ENCODE measurements at places on chromosomes 2 and 18.

- no peak for DNase-seq
Observed at GRCh38 chr2:120700659-120701058, 35.0 kb upstream of the GLI2 start.

- DNase-seq, result peak; percentile 71
Observed at GRCh38 chr2:208265371-208265800, 669 bp upstream of the PIKFYVE start.

DNA sequence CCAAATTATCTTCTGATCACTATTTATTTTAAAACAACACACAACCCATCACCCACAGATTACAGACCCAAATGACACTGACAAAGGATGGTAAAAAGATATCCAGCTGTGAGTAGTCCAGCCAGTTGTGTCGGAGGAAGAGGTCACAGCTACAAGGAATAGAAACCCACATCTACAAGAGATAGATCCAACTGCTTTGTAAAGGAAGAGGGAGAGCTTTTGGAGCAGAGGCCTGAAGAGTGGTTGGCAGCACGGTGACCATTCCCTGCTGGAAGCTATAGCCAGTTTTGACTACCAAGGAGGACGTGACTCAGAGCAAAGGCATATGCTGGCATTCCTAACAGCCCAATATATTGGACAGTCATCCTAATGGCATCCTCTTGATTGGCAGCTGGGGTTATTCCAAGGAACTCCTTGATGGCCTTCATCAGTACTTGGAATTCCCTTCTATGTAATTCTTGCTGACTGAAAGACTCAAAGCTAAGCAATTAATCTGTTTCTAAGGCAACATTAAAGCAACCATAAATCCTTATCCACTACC, 17.1 kb downstream of the SLC8A1 start:
- DNase-seq, result no peak

- DNase-seq, result peak; percentile 23
Observed at GRCh38 chr2:144240656-144241339, 279.1 kb downstream of the ZEB2 start.

DNA sequence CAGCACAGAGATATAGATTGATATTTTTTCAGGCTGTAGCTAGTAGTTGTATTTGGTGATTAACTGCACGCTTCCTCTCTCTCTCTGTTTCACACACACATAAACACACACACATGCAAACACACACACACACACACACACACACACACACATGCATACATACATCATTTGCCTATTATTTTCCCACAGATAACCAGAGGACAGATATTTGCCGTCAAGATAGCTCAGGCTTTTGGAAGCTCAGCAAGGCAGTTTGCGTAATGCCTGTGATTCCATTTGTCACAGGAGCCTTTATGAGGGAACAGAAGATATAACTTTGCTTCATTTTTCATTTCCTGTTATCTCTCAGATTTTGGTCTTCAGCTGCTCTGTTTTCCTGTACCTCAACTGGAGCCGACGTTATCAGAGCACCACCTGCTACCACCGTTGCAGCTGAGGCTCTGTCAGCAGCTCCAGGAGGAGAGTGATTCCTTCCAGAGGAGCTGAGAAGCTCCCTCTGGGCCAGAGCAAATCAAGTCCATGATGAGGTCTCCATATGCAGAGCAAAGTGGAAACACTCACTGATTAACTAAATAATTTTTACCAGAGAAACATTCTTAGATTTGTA, 341.9 kb upstream of the PIK3C3 start:
- DNase-seq, result no peak

- DNase-seq, result peak; percentile 51
Observed at GRCh38 chr2:70715071-70715985, 52.7 kb downstream of the ADD2 start.

DNA sequence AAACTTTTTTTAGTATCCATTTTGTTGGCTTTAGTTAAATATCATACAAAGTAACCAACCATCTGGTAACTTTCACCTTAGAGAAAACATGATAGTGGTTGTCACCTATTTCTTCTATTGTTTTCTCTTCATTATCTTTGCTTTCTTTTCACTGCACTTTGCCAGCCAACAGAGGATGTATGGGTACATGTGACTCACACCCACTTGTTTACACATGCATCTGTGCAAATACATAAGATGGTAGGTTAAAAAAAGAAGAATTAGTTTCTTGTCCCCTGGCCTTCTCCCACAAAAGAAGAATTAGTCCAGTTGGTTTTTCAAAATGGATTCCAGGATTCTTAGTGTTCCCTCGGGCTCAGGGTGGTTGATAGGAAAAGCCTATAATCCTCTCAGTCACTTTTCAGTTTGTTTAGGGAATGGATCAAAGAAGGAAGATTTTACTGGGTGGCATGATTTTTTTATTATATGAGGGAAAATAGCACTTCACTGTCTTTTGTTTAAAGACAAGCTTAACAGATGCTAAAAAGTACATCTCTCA, 46.6 kb downstream of the CDK15 start:
- no peak for DNase-seq

- DNase-seq, result no peak
Observed at GRCh38 chr18:76913583-76913982, 91.2 kb downstream of the ZNF236 start.

DNA sequence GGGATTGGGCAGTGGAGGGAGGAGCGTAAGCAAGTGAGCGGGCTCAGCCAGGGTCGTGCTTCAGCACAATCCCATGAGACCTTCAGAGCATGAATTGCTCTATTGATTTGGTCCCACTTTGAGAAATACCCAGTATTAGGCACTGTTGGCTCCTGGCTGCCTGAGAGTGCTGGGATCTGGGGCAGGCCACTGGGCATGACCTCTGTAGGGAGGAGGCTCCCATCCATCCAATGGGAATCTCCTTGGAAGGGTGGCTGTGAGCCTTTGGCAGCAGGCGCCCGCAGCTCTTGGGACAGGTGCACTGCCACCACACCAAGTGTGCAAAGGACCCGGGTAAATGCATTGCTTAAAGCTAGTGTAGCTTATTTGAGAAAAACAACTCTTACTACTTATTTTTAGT, 137.5 kb downstream of the LDLRAD4 start:
- DNase-seq, result no peak

- no peak for DNase-seq
Observed at GRCh38 chr2:124018890-124019289, 6.2 kb upstream of the CNTNAP5 start.

GRCh38 chr2:20411361-20411894, 35.4 kb upstream of the RHOB start:
- peak; percentile 23 for DNase-seq

DNA sequence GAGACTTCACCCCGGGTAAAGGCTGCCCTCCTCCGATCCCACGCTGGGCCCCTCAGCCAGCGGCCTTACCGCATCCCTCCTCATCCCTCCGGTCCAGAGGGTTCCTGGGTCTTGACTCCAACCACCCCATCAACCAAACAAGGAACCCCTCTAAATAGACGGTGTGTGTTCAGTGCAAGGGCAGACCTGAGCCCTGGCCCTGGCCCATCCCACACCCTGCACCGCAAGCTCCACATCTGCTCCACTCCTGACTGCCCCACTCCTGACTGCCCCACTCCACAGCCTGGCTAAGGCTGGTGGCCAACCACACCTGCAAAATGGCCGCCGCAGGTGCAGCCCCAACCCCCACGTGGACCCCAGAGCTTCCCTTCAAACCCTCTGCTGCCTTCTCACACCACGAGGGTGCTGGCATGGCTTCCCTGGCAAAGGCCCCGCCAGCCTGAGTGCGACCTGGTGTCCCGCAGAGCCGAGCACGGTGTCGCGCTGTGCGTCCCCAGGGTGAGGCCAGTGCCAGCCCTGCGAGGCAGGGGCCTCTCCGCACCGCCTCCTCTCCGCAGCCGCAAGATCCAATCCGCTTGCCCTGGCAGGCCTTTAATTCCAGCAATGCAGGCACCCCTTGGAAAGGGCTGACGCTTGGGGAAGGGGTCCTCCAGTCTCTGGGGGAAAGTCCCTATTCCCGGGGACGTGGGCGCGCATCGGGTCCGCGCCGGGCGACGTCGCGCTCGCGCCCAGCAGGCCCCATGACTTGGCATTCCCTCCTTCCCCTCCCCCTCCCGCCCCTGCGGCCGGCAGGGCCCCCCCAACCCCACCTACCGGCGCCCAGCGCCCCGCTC, 1.5 kb downstream of the KIF1A start:
- peak; percentile 62 for DNase-seq

DNA sequence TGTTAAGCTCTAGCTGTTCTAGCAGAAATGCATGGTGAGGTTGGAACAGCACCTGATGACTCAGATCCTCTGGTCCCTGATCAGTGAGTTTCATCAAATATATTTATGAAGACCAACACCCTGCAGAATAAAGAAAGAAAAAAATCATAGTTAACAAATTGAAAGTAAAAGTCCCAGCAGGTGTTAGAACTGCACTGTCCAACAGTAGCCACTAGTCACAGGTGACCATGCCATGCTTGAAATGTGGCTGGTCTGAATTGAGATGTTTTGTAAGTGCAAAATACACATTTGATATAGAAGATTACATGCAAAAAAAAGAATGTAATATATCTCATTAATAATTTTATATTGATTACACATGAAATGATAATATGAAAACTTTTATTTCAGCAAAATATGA, 1010.7 kb upstream of the ZEB2 start:
- DNase-seq, result no peak

- peak; percentile 68 for DNase-seq
Observed at GRCh38 chr18:54127759-54128378, 96.6 kb downstream of the MBD2 start.

GRCh38 chr2:30135541-30135940, 11.3 kb upstream of the YPEL5 start:
- no peak for DNase-seq

- no peak for DNase-seq
Observed at GRCh38 chr18:79693561-79694205, 14.1 kb downstream of the CTDP1 start.

DNA sequence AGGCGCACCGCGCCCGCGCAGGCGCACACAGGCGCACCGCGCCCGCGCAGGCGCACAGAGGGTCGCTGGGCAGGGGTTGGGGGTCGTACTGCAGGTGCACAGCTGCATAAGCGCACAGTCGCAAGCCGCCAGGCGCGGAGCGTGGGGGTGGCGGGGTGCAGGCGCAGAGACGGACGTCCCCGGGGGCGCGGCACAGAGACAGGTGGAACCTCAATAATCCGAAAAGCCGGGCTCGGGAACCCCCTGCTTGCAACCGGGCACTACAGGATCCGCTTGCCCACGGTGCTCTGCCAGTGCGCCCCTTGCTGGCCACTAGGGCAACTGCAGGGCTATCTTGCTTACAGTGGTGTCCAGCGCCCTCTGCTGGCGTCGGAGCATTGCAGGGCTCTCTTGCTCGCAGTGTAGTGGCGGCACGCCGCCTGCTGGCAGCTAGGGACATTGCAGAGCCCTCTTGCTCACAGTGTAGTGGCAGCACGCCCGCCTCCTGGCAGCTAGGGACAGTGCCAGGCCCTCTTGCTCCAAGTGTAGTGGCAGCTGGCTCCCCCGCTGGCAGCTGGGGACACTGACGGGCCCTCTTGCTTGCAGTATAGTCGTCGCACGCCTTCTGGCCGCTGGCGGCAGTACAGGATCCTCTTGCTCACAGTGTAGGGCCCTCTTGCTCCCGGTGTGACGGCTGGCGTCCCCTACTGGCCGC, 34.9 kb downstream of the FAM110C start:
- peak; percentile 4 for DNase-seq

GRCh38 chr2:207225773-207226172, 60.0 kb upstream of the KLF7 start:
- no peak for DNase-seq

- no peak for DNase-seq
Observed at GRCh38 chr2:6031200-6031867, 339.1 kb downstream of the SOX11 start.

DNA sequence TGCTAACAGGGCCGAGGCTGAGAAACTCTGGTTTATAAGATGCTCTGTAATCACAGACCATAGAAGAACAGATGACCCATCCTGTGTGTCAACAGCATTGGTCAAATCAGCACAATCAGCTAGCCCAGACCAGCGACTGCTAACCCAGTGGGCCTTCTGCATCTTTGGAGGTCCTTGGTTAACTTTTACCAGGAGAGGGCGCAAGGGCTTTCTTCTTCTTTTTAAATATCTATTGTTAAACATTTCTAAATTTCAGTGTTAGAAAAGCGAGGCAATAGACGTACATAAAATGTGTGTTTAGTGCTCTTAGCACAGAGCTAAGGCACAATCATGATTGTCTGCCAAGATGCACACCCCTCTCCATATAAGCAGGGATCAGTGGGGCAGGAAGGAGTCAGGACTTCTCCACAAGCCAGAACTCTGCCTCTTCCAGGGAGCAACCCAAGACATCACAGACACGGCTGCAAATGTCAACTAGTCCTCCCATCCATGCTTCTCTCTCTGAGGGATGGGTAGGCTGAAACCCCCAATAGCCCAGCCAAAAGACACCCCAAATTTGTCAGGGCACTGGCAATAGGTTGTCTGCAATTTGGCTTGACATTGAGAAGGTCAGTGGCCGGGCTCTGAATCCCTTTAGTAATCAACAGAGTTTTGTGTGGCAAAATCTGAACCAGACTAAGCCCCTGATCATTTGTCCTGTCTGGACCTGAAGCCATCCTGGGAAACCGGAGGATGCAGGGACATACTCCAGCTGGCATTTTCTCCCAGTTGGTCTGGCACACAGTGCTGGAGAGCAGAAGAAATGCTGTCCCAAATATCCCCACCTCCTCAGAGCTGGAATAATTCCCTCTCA, 188.2 kb downstream of the BCL2 start:
- peak; percentile 54 for DNase-seq

DNA sequence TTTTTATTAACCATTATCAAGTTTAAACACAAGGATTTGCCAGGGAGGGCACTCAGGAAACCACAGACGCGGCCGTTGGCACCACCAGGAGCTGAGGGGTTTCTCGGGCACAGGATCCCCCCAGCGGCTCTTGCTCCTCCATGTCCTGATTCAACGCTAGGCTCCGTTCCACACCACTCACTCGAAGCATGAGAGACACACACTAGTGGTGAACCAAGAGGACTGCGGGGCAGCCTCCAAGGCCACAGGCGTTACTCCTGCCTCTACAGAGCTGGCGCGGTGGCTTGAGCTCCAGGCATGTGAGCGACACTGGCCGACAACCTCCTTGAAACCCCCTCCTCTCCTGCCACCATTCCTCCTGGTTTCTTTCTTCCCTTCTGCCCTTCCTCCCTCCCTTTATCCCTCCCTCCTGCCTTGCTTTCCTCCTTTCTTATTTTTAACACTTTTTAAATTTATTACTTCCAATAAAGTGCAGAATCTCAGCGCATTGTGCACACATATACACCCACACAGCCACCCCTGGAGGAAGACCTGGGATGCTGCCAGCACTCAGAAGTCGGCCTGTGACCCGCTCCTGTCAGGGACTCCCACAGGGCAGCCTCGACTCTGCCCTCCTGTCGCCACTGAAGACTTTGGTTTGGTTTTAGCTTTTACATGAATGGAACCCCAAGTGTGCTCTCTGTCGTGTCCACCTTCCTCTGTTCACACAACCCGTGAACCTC, 21.7 kb downstream of the COX7A2L start:
- DNase-seq, result no peak

- DNase-seq, result no peak
Observed at GRCh38 chr2:33272001-33272400, 204.4 kb upstream of the RASGRP3 start.

DNA sequence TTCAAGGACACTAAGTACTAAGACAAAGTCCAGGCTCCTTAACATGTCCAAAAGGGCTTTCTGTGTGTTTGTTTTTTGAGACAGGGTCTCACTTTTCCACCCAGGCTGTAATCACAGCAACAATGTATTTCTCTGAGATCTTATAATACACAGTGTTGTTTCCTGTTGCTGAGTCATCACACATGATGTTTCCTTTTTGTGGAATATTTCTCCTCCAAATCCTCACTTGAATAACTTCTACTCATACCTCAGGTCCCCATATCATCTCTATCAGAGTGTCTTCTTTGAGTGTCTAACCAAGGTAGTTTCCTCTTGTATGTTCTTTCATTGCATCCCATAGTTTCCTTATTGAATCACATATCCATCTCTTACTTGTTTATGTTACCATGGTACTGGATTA, 632.0 kb upstream of the PIK3C3 start:
- no peak for DNase-seq

GRCh38 chr2:208872591-208872990, 466.0 kb downstream of the PTH2R start:
- DNase-seq, result no peak
